ENCODE measurements at places on chromosomes 3 and 15.

GRCh38 chr15:65300924-65301441 lies 3.5 kb upstream of the RNU5B-1 start:
- DNase-seq = no peak

- no peak for DNase-seq
Measured at GRCh38 chr3:34419801-34420200, 621.4 kb downstream of the PDCD6IP start.

DNA sequence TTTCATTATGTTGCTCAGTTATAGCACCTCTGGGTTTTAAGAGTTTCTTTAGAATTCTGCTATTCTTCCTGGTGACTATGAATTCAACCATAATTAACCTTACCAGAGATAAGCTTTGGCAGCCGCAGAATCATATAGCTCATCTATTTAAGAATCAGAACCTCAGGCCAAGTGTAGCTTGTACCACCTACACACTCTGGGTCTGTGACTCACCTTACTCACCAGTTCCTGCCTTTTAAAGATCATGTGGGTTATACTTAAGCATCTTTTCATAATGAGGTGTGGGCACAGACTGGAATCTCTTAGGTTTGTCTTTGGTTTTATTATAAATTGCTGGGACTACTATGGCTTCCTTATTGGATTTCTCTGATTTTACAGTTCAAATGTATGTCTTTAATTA lies 21.9 kb downstream of the CDV3 start:
- DNase-seq = no peak

DNA sequence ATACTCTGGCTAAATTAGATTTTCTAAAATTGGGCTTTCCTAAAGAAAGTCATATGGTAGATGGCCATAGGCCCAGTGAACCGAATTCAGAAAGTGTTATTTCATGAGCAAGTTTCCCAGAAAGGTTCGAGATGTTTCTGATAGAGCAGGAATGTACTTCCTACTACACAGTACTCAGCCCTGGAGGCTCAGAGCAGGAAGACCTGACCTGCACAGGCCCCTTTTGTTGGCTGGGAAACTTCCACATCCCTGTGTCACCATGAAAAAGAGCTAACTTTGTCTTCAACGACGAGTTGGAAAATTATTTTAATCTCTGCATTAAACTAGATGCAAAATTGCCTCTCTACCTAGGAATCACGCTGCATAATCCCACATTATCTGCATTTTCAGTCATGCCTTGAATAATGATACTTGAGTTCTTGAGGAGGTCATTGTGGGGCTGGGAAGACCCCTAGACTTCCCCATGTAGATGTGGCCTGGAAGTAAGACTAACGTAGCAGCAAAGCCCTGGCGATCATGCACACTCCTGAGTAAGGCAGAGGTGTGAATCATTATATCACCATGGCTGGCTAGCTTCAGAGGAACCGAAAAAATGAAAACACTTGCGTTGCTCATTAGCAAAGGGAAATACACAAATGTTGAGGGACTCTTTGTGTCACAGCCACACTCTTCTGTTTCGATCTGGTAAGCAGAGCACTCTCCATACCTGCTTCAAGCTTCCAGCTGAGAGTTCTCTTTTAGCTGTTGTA lies 47.1 kb downstream of the CMTM7 start:
- DNase-seq = no peak

DNA sequence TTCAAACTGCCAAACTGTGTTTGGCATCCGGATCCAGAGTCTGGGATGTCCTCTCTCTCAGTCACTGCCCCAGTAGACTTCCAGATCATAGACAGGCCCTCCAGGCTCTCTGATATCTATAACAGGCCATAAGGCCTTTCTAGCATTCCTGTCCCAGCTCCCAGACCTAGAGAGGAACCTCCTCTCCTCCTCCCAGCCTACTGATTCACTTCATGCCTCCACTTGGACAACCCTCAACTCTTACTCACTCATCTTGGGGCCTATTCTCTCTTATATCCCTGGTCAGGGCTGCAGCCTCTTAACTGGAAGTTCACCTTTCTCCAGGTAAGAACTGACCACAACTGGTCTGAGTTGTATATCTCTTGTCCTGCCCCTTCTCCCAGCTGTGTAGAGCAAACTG lies 253.7 kb upstream of the TRIM42 start:
- DNase-seq = no peak

DNA sequence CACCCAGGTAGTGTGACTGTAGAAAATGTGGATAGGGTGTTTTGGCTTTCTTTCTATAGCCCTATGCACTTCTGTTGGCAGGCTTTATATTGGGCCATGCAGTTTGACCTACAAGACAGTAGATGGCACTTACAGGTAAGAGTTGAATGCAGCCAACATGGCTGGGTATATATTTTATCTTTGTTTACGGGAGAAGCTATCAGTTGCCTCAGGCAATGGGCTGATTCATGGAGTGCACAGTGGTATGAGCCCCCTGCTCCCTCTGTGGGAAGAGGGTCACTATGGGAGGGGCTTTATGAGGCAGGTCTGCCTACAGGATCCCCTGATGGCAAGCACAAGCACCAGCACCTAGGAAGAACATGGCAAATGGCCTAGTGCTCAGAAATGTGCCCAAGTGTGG lies 301.2 kb upstream of the CDIN1 start:
- no peak for DNase-seq

- no peak for DNase-seq
Measured at GRCh38 chr3:183331498-183331897, 78.4 kb downstream of the B3GNT5 start.

DNA sequence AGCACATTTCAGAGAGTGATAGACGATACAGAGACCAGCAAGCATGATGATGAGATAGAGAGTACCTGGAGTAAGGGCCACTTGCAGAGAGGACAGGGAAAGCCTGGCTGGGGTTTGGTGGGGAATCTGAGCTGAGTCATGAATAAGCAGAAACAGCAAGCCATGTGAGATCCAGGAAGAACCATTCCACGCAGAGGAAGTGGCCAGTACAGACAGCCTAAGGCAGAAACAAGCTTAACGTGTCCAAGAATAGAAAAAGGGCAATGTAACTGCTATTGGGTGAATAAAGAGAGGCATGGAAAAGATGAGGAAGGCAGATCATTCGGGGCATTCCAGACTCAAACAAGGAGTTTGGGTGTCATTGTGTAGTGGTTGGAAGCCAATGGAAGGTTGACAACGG lies 816.3 kb upstream of the CFAP20DC start:
- DNase-seq = no peak

DNA sequence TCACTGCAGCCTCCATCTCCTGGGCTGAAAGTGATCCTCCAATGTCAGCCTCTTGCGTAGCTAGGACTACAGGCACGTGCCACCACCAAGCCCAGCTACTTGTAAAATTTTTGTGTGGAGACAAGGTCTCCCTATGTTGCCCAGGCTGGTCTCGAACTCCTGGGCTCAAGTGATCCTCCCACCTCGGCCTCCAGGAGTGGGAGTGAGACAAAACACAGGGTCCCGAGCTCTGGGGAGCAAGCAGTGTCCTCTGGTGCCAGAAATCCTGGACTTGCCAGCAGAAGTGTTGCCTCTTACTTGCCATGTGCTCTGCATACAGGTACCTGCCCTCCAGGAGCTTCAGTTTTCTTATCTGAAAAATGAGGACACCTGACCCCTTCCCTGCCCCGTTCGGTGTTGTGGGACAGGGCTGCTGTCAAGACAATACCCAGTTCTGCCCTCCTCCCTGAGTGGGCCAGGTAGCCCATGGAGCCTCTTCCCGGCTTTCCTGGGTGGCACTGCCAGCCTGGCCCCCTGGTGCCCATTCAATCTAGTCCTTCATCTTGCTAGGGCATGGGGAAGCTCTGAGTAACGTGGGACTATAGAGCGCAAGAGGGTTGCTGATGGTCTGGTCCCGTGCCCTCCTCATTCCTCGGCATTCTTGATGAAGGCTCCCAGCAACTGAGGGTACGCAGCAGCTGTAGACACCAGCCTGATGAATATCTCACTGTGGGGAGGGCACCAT lies 164.6 kb downstream of the GOLGA6L4 start:
- no peak for DNase-seq

- DNase-seq = no peak
Measured at GRCh38 chr3:160378331-160379109, 20.5 kb downstream of the IFT80 start.

- no peak for DNase-seq
Measured at GRCh38 chr3:40102182-40102581, 207.3 kb upstream of the EIF1B start.

DNA sequence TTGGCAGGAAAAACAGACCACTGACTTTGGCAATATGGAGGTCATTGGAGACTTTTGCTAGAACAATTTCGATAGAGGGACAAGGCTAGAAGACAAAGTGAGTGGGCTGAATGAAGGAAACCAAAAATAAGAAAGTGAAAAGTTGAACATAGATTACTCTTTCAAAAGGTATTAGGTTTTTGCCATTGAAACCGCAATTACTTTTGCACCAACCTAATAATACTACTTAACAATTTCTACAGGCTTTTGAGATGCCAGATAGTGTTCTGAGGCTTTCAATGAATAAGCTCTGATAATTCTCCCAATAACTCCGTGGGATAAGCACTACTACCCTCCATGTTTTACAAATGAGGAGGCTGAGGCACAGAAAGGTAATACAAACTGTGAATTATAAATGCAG lies 85.0 kb downstream of the MDFIC2 start:
- no peak for DNase-seq

GRCh38 chr3:8773941-8774542 lies 4.6 kb upstream of the OXTR start:
- DNase-seq = no peak

DNA sequence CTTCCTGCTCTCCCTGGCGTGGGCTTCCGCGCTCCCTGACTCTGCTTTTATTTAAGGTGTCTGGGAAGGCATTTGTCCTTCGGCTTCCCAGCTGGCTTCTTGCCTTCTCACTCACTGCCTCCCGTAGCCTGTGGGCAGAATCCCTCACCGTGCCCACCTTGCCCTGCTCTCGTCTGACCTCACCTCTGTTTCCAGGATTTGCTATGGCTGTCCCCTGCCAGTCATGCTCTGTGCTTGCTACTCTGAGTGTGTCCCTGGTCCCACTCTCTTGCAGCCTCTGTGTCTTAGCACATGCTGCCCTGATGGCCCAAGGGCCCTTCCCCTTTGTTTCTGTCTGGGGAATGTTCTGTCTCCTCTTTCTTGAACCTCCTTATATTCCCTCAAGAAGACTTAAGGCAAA lies 26.2 kb downstream of the LPP start:
- DNase-seq = no peak

DNA sequence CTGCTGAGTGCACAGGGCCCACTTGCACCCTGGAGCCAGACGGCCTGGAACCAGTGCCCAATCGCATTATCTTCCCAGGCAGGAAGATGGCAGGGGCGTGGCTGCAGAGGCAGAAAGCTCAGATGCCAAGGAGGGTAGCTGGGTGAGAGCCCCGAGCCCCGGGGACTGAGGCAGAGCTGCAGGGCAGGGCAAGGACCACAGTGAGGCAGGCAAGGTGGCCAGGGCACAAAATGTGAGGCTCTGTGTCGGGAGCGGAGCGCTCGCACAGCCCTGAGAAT lies 1.6 kb upstream of the CCDC33 start:
- DNase-seq = no peak

DNA sequence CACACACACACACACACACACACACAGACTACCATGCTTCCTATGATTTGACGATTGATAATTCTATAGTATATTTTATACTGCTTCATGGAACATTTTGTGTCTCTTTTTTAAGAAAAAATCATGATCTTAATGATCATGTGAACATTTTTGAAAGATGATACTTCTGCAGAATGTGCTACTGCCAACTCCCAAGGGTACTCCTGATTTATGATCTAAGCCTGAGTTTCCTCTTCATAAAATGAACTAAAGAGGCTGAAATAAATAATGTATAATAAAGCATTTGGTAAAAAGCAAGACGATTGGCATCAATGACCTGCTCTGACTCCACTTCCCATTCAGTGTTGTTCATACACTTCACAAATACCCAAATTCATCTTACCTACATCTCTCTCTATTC lies 333.8 kb upstream of the RBMS3 start:
- no peak for DNase-seq

GRCh38 chr3:142028243-142028777 lies 121.0 kb downstream of the TFDP2 start:
- DNase-seq = no peak

DNA sequence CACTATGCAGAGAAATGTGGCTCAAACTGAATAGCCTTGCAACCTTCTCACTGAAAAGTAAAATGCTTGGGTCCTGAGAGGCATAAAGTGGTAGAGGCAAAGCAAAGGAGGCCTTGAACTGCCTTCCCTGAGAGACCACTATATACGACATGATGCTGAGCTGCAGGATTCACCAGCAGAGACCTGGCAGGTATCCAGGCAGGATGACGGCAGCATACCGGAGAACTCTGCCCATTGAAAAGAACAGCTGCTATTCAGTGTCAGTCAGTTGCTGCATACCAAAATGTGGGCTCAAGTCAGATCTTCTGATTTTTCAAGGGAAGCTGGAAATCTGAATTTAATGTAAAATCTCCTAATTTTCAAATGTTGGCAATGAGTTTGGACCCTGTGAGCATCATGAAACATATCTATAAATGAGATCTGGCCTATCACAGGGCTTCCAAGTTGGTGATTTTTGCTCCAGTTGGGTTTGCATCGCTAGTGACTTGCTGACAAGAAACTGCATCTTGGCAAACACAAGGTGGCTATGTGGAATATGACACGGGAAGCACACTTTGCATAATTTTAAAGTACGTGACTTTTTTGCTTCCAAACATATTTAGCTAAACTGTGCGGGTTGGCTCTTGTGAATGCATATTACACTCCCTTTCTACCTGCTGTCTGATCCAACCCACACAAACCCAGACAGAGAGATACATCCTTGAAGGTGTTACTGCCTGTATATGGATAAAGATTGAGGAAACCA lies 529.0 kb downstream of the AGBL1 start:
- no peak for DNase-seq

DNA sequence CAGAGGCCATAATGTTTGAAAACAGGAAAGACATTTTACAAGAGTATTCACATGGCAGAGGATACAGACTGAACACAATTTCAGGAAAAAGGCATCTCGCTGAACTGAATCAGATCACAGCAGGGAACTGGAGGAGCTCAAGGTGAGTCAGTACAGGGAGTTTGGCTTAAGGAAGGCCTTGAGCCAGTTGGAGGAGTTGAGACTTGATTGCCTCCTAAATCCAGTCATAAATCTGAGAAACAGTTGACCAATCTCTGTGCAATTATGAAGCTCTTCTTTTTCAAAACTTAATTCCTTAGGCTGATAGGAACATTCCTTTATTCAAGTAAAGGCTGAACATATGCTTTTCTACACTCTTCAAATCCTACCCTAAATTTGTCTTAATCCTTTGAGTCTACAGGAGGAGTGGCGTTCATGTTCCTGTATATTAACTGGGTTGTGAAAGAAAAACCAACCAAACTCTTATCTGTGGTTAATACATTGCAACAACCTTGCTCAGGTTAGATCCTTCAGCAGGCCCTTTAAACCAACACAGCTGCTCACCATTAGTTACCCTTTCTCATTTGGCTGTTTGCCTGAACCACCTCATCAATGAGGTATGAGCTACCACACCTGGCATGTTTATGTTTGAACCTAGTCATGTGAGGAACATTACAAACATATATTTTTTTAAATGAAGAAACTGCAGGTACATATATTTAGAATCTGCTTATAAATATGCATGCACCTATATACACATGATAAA lies 404.1 kb upstream of the ATP11B start:
- DNase-seq = no peak

Data from omental fat pad (tissue), 4 donors.